ENCODE measurements at places on chromosomes 13 and 19.

GRCh38 chr13:51562011-51562671, 22.1 kb upstream of the WDFY2 start:
- no peak for DNase-seq

DNA sequence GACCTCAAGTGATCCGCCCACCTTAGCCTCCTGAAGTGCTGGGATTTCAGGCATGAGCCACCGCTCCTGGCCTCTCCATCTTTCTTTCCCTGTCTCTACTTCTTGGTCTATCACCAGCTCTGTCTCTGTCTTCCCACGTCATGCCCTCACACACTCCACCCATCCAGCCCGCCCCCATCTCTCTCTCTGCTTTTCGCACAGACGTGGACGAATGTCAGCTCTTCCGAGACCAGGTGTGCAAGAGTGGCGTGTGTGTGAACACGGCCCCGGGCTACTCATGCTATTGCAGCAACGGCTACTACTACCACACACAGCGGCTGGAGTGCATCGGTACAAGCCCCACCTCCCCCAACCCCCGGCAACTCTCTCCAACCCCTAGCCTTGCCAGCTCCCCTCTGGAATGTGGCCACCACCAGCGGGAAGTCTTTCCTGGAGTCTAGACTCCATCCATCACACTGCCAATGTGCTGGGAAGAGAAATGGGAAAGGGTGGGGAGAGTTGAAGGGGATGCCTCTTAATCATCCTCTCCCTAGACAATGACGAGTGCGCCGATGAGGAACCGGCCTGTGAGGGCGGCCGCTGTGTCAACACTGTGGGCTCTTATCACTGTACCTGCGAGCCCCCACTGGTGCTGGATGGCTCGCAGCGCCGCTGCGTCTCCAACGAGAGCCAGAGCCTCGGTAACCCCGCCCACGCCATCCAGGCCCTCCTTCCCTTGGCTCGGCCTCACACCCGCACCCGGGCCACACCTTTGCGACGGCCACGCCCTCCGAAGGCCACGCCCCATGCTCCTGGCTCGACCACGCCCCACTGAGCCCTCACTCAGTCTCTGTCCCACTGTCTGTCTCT, 22.5 kb downstream of the LTBP4 start:
- no peak for DNase-seq

DNA sequence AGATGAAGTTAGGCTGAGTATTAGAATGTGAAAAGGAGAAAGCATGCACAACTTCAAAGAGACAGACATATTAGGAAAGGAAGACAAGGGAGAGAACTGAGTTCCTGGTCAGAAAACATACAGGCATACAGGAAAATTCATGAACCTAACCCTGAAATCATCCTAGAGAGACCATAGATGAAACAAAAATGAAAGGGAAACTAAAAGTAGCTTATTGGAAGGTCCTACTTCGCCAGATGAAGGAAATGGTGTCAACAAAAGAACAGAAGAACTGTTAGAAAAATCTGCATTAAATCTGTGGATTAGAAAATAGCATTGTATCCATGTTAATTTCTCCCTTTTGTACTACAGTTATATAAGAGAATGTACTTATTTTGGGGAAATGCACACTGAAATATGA, 169.0 kb upstream of the UFM1 start:
- DNase-seq = no peak

DNA sequence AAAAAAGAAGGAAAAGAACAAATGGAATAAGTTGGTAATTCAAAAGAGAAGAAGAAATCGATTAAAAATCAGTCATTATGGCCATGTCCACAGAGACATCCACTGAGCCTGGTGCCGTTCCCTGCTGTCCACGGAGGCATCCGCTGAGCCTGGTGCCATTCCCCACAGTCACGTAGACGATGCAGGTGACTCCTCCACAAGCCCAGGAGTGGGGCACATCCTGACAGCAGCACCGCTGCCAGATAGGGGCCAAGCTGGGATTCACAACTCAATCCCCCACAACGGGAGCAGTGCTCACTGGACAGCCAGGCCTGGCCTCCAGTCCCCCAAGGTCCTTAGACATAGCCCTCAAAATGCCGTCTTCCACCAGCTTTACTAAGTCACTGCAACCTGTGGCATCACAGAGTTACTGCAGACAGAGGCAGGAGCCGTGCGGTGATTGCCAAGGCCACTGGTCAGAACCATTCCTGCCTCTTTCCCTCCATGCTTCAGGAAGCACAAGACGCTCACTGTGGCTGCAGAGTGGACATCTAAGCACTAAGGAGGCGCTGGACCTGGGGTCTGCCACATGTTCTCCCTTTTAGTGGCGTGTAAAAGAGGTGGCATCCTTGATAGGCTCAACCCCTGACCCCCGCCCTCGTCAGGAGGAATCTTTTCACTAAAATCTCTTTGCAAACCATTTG, 131.5 kb upstream of the SPACA7 start:
- DNase-seq = no peak

DNA sequence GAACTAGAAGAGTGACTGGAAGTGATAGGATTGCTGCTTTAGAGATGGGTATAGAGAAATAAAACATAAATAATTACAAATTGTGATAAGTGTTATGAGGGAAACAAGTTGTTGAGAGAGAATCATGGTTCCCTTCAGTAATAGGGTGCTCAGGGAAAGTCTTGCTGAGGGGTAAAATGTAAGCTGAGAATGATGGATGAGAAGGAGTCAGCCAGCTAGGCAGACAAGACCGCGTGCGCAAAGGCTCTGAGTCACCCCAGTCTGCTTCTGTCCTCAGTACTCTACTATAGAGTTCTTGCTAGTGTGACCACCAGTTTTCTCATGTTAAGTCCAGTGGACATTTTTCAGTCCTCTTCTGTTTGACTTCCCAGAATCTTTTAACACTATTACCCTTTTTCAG, 39.5 kb downstream of the PCCA start:
- DNase-seq = no peak

GRCh38 chr19:43751466-43752220, 3.1 kb downstream of the SMG9 start:
- peak; percentile 60 for DNase-seq

DNA sequence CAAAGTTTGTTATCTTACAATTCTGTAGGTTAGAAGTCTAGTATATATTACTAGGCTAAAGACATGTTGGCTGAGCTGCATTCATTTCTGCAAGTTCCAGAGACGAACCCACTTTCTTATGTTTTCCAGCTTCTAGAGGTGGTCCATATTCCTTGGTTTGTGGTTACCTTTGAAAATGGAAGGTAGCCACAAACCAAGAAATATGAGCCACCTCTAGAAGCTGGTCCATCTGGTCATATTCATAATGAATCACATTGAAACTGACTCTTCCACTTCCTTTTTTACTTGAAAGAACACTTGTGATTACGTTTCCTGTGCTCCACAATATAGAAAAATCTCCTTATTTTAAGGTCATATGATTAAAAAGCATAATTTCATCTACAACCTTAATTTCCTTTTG, 943.0 kb upstream of the PCDH9 start:
- no peak for DNase-seq

DNA sequence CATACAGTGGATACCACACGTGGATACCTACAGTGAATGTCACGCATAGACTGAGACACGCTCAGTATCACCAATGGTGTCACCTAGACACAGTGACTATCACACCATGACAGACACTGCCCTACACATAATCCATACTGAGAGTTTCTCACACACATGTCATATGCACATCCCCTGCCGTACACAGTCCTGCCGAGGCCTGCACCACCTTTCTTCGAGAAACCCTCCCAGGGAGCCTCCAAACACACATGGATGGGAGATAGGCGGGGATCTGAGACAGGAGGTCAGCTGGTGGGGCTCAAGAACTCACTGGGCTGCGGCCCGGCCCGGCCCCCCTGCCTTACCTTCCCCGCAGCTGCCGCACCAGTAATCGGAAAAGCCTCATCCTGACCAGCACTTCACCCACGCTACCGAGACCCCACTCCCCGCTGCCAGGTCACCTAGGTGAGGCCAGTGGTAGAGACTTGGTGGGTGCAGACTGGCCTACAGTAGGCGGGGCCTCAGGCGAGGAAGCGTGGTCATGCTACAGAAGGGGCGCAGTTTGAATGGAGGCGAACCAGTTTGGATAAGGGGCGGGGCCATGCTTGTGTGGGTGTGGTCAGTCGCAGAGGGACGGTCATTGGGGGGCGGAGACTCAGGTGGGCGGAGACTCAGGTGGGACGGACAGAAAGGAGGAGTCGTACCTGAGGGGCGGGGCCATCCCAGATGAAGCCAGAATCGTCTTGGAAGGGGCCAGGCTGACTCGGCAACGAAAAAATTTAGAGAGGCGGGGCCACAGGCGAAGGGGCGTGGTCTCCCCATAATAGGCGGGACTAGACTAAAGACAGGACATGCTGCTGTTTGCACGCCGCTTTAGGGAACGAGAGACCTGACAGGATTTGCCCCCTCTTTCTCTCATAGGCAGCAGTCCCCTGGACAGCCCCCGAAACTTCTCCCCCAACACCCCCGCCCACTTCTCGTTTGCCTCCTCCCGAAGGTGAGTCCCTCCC, 2.1 kb downstream of the MAST1 start:
- DNase-seq = peak; percentile 68

DNA sequence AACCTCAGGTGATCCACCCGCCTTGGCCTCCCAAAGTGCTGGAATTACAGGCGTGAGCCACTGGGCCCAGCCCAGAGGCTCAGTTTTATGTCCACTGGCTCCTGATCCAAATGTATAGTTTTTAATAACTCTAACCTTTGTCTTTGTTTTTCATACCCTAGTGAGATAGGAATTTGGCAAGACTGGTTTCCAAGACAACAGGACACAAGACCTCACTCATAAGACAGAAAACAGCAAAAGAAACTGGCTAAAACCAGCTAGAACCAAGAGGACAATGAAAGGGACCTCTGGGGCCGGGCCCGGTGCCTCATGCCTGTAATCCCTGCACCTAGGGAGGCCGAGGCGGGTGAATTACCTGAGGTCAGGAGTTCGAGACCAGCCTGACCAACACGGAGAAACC, 27.6 kb downstream of the CPT1C start:
- DNase-seq = no peak
